ENCODE measurements at places on chromosomes 7 and 10. TPM values are rescaled to one million over a fixed set of nuclear protein-coding genes. Genes with fewer than 3 reads are reported as not detected.

DNA sequence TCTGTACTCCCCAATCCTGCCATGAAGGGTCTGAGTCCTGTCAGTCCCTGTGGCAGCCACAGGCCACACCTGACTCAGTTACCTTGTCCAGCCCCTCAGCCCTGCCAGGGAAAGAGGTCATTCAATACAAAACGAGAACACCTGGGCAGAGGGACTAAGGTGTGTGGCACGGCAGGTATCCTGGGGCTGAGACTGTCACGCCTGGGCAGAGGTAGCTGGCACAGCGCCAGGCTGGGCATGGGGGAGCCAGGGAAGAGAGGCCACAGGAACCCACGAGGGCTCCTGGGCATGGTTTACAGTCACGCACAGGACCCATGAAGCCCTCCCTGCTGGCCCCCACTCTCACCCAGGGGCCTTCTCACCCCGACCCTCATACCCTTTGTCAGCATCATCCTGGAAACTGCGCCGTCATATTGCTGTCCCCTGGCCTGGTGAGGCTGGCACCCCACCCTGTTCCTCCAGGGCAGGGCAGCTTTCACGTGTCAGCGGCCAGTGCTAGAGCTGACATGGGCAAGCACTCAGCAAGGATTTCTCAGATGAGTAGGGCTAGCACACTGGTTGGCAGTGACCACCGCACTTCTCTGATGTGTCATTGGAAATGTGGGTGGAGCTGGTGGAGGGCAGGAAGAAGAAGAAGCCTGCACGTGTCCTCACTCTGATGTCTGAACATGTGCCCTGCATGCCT lies 42.7 kb downstream of the LRRC18 start:
- DNase-seq, result no peak

GRCh38 chr7:157151626-157152339 lies 13.1 kb downstream of the UBE3C start:
- DNase-seq, result no peak

- no peak for DNase-seq
Measured at GRCh38 chr10:80697926-80698325, 160.2 kb downstream of the SH2D4B start.

DNA sequence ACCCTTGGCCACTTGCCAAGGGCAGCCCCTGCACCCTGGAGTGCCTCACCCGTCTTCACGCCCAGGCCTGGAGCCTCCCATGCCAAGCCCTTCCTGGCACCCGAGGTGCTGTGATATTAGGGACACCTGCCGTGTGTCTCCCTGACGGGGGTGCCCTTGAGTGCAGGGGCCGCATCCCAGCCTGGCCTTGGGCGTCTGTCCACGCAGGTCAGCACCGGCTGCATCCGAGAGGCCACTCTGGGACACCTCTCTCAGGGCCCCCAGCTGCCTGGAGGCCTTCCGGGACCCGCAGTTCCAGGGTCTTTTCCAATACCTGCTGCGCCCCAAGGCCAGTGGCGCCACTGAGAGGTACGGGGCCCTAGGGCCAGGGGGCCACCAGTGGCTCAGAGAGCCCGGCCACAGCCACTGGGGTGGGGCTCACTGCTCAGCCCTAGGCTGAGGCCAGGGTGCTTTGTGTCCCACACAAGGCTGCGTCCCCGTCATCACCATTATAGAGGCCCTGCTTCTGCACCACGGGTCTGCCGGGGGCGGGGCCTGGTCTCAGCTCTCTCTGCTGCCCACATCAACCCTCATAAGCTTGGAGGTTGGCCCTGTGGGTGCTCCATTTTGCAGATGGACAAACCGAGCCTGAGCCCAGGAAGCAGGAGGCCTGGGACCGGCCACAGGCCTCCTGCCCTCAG lies 12.7 kb downstream of the AP5Z1 start:
- DNase-seq, result no peak

DNA sequence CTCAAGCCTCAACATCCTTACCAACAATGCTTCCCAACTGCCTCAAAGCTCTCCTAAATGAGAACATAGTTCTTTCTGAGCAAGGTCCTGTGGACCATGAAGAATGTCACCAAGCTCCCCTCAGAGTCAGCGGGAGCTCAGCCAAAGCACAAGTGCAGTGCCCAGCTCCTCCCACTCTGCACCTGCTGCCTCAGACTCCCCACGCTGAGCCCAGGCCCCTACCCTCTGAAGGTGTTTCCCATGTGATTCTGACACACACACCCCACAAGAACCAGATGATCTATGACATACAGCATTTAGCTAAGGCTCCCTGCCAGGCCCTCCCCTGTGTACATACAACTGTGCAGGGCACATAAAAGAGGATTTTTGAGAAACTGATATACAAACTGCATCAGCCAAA lies 19.2 kb downstream of the ERCC6 start:
- DNase-seq, result no peak

- no peak for DNase-seq
Measured at GRCh38 chr10:81179324-81179723, 641.6 kb downstream of the SH2D4B start.

- DNase-seq, result peak; percentile 49
Measured at GRCh38 chr7:105675934-105676371, 94.7 kb upstream of the EFCAB10 start.

The BAIAP2L1 gene
- 0.89 TPM for total RNA-seq

The SH2D4B gene
- not detected for total RNA-seq

The C7orf57 gene
- total RNA-seq, result not detected

The VWDE gene
- 0.37 TPM for total RNA-seq

The CRTAC1 gene
- 1.00 TPM for total RNA-seq

The OR6V1 gene
- total RNA-seq, result not detected

The OR2AE1 gene
- not detected for total RNA-seq

The TDRD1 gene
- 5.3 TPM for total RNA-seq

Data from heart right ventricle (tissue), 16 donors.